ENCODE measurements at places on chromosomes 4 and X.

DNA sequence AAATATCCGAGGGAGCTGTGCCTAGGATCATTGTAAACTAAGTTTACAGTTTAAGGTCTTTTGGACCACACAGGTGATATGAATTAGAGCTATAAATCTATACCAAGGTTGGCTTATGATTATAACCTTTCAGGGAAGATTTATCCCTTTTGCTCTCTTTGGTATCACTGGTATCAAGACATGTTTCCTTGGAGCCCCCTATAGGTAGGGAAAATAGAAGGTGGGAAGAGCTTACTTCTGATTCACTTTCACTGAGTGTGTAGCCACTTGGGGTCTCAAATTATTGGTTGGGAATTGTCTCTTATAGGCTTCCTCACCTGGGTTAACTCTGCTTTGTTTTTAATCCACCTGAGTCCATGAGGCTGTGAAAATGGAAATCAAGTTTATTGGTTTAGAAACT lies 262.1 kb upstream of the NR3C2 start:
- no peak for DNase-seq

DNA sequence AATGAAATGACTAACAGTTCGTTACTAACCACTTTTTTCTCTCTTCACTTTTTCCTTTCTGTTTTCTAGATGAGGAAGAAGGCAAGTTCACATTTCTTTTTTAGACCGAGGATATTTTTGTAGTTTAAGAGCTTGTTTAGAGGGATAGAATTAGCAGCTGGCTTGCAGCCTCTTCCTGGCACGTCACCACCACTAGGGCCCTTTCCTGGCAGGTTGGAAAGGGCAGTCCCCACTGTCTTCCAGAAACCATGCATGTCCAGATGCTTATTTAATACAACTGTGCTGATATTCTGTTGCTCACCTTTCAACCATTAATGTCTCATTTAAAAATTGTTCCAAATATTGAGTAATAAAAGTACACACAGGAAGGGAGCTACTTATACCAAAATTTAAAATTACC lies 209.5 kb upstream of the PACRGL start:
- DNase-seq = no peak

- DNase-seq = no peak
Measured at GRCh38 chr4:140448162-140448561, 20.7 kb upstream of the CLGN start.

DNA sequence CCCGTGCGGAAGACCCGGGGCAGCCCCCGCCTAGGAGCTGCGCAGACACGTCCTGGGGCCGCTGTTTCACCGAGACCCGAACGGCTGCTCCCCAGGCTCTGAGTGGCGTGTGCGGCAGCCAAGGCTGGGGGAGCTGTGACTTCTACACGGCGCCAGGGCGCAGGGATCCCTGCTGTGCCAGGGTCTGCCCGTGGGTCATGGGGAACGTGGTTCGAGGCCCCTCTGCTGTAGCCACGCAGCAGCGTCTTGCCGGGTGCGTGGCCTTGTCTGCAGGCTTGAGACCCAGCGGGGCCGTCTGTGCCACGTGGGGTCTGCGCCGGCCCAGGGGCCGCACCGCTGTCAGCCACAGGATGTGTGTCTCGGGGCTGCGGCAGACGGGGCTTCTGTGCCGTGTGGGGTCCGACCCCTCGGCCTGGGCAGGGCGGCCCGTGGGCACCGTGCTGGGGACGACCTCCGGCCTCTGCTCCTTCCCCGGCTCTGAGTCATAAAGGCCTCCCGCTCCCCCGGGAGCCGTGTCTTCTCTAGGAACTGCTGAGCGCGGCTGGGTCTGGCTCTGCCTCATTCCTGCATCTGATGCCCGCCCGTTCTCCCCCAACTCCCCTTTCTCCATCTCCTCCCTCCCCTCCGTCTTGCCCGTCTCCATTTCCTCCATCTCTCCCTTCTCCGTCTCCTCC lies 12.7 kb upstream of the GTPBP6 start:
- no peak for DNase-seq

DNA sequence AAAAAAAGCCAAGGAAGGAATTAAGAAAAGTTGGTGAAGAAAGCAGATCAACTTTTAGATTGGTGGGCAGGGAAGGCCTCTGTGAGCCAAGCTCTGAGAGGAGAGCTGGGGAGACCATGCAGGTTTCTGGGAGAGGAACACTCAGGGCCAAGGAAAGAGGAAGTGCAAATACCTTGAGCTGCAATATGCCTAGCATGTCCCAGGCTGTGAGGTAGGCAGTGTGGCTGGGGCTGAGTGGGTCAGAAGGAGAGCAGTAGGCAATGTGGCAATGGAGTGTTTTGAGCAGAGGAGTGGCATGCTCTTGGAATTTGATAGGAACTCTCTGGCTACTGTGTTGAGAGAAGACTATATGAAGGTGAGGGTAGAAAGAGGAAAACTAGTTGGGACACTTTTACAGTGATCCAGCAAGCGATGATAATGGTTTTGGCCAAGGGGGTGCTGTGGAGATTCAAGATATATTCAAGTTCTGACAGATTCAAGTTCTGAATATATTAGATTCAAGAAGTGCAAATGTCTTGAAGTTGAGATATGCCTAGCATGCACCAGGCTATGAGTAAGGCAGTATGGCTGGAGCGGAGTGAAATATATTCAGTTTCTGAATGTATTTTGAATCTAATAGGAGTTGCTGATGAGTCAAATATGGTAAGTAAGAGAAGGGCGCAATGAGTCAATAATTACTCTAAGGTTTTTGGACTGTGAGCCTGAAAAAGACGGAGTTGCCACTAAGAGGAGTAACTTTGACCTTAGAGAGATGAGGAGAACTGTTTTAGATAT lies 172.5 kb downstream of the CAMK2D start:
- no peak for DNase-seq

DNA sequence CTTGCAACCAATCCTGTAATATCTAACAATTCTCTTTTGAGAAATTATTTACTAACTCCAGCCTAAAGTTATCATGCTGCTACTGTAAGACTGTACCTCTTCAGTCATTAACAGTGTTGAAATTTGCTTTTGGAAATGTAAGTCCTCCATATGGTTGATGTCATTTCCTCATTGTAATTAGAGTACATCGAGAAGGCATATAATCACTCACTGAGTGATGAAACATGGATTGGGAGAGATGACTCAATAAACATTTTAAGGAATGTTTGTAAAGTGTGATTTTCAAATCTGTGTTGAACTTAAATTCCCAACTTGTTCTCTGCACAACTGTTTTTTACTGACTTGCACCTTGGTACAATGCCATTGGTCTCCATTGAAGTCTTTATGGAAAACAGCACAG lies 61.2 kb downstream of the HMGB2 start:
- no peak for DNase-seq

DNA sequence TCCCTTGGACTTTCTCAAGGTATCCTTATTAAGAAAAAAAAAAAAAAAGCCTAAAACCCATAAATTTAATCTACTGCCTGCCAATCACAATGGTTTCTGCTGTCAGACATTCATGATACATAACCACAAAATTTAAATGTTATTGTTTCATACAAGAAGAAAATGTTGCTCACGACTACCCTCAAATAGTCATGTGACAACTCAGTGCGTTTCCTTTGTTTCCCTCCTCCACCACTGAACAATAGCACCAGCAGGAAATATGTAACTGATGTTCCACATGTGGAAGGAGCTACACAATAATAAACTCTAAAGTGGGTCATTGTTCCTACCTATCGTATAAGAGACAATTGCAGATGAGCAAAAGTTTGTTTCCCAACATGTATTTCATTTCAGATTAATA lies 244.1 kb upstream of the EDNRA start:
- DNase-seq = no peak
